ENCODE measurements at places on chromosomes 6 and 20. TPM values are rescaled to one million over a fixed set of nuclear protein-coding genes. Genes with fewer than 3 reads are reported as not detected.

DNA sequence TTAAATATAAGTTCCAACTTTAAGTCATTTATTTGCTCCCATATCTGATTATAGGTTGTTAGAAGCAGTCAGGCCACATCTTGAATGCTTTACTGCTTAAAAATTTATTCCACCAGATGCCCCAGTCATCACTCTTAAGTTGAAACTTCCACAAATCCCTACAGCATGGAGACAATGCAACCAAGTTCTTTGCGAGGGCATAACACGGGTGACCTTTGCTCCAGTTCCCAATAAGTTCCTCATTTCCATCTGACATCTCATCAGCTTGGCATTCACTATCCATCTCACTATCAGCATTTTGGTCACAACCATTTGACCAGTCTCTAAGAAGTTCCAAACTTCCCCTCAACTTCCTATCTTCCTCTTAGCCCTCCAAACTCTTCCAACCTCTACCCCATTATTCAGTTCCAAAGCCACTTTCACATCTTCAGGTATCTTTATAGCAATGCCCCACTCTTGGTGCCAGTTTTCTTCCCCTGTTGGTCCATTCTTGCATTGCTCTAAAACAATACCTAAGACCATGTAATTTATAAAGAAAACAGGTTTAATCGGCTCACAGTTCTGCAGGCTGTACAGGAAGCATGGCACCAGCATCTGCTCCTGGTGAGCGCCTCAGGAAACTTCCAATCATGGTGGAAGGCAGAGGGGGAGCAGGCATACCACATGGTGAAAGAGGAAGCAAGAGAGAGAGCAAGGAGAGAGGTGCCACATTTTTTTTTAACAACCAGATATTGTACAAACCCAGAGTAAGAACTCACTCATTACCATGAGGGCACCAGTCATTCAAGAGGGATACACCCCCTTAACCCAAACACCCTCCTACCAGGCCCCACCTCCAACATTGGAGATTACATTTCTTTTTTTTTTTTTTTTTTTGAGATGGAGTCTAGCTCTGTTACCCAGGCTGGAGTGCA, 15.9 kb upstream of the ITPR3 start:
- no peak for DNase-seq

GRCh38 chr20:45407783-45408645, at the start of gene DBNDD2:
Gene DBNDD2, plus strand, starts transcription at chr20:45408289. Its CDS starts 179 bp downstream, at chr20:45408468.
- no peak for DNase-seq

Gene TREML2
- polyA plus RNA-seq: 0.07 TPM

DNA sequence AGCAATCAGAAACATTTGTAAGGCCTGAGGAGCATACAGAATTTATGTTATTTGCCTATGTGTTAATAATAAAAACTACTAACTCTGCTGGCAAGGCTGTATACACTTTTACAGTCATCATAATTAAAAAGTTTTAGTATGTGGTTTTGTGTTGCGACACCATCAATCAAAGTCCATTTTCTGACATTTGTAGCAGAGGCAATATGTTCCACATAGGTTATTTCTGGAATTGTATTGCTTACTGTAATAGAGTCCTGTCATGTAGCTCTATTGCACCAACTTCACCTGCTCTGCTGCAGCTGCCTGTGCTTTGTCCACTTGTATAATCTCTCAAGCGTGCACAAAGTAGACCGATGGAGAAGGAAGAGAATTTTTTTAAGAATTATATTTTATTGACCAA, 501.8 kb downstream of the HACE1 start:
- no peak for DNase-seq

- no peak for DNase-seq
Observed at GRCh38 chr20:47479506-47479905, 22.2 kb upstream of the NCOA3 start.

GRCh38 chr6:151512481-151512880, 18.7 kb downstream of the CCDC170 start:
- no peak for DNase-seq

DNA sequence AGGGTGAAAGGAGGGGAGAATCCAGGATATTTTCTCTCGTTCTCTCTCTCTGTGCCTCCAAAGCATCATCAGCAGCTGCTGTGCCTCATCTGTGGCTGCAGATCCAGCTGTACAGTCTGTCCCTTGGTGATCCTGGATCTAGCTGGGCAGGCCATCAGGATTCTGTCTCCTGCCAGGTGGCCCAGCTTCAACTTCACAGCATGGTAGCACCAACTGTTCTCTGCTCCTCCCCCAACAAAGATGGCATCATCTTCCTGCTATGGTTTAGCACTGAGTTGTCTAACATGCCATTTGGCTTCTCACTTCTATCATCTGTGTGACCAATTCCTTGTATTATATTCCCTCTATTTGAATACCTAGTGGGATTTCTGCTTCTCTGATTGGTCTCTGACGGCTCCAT, 28.6 kb upstream of the ARFGEF2 start:
- no peak for DNase-seq

GRCh38 chr20:63653974-63654668, 897 bp upstream of the STMN3 start:
- DNase-seq: no peak

DNA sequence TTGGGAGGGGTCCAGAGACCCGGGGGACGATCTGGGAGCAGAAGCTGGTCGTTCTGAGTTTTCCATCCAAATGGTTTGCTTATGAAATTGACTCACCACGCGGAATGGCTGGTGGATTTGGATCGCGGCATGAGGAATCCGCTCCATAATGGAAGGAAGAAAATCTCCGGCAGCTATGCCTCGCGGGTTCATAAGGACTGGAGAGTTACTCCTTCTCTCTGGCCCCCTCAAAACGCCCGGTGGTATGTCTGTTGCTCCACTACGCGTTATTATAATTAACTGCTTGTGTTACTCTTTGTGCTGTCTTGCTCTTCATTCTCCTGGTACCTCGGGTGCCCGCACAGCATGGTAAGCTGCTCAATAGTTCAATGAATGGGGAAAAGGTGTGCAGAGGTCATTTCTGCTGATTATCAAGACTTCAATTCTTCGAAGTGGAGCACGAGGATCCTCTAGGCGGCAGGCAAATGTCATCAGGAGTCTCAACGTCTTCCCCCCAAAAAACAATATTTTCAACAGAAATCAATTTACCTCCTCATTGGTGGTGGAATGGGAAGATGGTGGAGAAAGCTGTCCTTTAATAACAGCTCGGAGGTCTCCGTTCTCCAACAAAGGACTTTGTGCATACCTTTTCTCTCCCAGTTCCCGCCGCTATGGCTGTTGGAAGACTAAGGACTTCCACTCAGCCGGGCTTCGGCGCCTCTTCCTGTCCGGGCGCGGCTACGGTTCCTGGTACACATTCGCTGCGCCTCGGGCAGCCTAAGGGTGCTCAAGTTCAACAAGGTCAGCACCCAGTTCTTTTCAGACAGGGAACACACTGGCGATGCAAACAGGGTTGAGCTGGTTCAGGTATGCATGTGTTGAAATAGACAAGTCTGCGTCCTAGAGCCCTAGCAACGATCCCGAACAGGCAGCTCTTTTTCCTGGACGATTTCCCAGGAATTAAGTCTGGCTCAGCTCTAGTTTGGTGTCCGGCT, 9.2 kb upstream of the PRSS16 start:
- peak; percentile 36 for DNase-seq

- peak; percentile 67 for DNase-seq
Observed at GRCh38 chr20:51586005-51586440, 43.5 kb upstream of the NFATC2 start.

DNA sequence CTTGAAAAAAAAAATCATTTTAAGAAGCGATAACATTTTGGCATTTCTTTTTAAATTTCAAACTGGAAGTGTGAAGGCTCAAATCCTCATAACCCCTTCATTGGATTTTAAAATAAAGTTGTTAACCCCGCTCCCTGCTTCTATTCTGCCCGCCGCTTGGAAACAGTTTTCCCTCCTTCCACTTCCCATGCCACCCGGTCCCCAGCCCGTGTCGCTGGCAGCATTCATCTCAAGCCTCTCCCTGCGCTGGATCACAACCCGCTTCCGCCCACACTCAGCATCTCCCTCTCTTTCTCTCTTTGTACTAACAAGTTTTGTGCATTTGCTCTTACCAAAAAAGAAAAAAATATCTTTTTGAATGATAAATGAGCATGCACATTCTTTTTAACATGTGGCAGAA, 15.4 kb upstream of the PDE10A start:
- no peak for DNase-seq

Gene COL10A1
- polyA plus RNA-seq: not detected

Gene TCF21
- polyA plus RNA-seq: not detected

- peak; percentile 23 for DNase-seq
Observed at GRCh38 chr20:11754451-11754850, 163.2 kb upstream of the BTBD3 start.

- no peak for DNase-seq
Observed at GRCh38 chr6:83461438-83461837, 30.6 kb upstream of the ME1 start.

- no peak for DNase-seq
Observed at GRCh38 chr6:26216886-26217713, 129.9 kb downstream of the HFE start.

DNA sequence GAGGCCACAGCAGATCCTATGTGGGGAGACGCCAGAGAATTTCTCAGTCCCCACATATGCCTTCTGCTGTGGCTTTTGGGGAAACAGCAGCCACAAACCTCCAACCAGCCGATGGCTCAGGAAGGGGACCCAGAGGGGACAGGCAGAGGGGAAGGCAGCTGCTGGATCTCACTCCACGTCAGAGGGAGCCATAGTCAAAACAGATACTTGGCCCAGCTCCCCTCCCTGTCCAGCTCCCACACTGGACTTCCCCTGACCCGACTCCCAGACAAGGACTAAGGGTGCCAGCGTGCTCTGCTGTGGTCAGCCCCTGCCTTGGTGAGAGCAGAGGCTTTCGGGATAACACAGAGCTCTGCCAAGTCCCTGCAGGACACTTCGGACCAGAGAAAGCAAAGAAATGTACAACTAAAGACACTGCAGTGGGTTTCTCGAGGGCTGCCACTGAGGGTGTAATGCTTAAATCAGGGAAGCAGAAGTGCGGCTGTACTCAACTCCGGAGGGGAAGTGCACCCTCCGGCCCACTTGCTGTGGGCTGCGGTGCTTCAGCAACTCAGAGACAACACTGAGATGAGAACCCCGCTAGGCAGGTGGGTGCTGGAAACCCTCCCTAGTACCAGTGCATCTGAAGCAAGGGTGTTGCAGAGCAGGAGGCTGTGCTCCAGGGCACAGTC, 47.2 kb downstream of the RRBP1 start:
- DNase-seq: no peak

Gene KATNA1
- polyA plus RNA-seq: 12.1 TPM

DNA sequence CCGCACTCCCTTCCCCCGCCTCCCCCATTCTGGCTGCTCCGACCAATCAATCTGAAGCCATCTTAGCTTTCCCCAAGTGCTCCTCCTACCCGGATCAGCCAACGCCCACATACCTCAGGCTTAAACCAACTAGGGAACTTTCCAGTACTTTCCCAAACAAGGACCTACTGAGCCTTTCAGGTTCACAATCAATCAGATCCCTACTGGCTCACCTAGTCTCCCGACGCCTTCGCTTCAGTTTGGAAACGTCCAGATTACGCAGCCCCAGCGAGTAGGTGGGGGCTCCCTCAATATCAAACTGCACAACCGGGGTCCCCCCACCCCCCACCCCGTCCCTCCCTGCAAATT, 432 bp downstream of the HSPA1L start:
- peak; percentile 98 for DNase-seq

GRCh38 chr6:149567945-149568585, 1.9 kb downstream of the GINM1 start:
- no peak for DNase-seq

DNA sequence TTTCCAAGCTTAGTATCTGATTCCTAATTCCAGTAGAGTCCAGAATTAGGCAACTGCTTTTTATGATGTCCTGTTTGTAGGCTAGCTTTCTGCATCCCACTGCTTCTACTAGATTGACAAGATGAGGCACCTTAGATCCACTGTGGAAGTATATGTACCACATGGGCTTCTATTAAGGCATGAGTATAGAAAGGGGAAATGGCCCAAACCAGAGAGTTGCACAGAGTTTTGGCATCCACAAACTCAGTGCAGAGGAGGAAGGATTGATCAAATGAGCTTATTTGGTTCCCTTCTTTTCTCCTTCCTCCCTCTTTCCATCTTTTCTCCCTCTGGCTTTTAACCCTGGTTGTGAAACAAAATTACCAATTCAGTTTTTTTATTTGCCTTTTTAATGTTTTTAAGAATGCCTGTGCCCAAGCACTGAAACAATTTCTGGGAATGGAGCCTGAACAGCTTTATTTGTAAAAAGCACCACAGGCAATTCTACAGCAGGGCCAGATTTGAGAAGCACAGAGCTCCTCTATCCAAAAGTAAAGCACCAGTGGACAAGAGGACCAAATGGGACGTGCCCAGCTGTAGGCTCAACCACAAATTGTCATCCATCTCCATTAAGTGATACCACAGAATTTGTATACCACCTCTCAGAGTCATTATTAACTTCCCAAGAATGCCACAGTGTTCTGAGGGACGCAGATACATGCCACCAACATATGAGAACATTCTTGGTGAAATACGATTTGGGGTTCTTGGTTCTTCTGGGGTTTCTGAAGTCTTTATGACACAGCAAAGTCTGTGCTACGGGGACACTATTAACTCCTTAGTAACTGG, 969.1 kb downstream of the KIF16B start:
- DNase-seq: no peak

Gene PRDM1
- 3.2 TPM for polyA plus RNA-seq

DNA sequence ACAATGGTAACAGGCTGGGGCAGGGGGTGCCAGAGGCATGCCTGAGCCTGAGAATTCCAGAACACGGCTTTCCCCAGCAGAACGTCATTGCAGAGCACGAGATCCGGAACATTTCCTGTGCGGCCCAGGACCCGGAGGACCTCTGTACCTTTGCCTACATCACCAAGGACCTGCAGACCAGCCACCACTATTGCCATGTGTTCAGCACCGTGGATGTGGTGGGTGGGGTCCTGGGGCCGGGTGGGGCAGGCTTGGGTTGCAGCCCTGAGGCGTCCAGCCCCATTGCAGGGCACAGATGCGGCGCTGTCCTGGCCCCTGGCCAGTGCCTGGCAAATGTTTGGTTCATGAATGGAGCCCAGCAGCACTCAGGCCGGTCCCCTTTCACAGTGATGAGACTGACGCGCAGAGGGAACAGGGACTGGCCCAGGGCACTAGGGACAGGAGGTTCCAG, 57.1 kb downstream of the TCP11 start:
- no peak for DNase-seq

Gene HLA-DQB1
- polyA plus RNA-seq: 0.23 TPM

DNA sequence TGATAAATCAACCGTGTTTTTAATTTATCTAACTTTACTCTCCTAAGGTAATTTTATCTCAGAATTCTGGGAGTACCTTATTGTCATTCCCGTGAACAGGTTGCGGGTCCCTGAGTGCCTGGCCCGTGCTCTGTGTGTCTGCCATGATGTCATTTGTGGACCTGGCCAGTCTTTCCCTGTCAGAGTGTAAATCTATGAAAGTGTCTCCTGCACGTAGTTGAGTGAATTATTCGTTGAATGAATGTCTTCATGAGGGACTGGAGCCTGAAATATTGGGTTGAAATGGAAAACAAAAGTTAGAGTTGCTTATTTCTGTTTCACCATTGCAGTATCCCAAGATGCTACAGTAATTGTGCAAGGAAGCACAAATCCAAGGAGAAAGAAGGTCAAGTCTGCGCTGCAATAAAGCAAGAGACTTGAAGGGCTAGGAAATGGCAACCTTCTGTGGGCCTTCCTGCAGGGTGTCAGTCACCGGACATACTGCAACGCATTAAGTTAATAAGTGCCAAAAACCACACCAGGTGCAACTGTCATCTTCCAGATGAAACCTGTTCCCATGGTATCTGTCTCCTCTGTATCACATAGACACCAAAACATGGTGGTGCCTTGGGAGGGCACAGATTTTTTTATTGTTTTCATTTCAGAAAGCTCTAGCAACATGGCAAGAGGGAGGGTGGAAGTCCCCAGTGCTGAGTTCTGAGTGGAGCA, 135.5 kb downstream of the ZDHHC14 start:
- no peak for DNase-seq

Gene SLC22A23
- polyA plus RNA-seq: 5.8 TPM

GRCh38 chr20:47358039-47358671, 1.7 kb upstream of the ZMYND8 start:
- no peak for DNase-seq
